NCI-H510A treated with DMSO at 0.1 percent for 48 hours (cell line): ENCODE measurements at places on chromosomes 7 and 10.

DNA sequence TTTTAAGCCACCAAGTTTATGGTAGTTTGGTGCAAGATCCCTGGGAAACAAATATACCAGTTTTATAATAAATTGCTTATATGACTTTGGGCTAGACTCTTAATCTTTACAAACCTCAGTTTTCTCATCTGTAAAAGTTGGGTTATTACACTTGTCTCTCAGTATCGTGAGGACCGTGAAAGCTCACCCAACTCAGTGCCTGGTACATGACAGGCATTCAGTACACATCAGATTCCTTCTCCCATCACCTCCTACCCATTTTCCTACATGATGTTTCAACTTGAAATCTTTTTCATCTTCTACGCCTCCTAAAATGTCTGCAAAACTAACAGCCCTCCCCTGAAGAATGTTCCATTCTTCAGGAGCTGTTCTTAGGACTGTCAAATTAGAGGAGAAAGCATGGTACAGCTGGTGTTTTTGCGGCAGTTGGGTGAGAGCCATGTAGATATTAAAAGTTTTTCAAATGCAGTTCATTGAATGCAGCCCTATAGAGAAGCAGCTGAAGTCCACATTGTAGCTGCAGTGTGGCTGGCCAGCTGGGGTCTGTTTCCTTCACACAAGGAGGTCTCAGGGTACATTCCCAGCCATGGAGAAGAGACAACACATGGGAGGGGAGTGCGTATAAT is 812.8 kb downstream of the LRMDA start:
- no peak for DNase-seq

- DNase-seq = peak; percentile 52
Observed at GRCh38 chr7:104983076-104983577, 30.9 kb upstream of the KMT2E start.

DNA sequence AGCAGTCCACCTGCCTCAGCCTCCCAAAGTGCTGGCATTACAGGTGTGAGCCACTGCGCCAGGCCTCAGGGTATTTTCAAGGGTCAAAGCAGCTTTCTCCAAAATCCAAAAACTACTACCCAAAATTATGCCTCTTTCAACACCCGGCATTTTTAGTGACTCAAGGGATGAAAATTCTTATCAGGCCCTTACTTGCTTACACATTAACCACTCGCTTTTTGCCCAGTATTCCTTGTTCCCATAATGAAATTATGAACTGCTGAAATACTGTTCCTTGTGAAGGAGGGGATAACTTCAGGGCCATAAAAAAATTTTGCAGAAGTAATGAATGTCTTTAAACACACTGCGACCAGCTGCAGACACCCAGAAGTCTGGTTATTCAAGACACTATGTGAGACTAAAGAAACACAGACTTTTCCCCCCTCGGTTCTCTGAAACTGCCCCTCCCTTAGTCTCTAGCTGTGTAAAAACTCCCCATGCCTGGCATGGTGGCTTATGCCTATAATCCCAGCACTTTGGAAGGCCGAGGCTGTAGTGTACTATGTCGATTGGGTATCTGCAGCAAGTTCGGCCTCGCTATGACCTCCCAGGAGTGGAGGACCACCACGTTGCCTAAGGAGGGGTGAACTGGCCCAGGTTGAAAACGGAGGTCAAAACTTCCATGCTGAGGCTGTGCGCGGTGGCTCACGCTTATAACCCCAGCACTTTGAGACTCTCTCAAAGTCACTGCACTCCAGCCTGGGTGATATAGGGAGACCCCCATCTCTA is 12.0 kb downstream of the FXYD4 start:
- no peak for DNase-seq

- DNase-seq = no peak
Observed at GRCh38 chr7:100221231-100221718, 1.5 kb downstream of the PVRIG start.

- DNase-seq = no peak
Observed at GRCh38 chr10:95785942-95786669, 30.1 kb downstream of the ENTPD1 start.

DNA sequence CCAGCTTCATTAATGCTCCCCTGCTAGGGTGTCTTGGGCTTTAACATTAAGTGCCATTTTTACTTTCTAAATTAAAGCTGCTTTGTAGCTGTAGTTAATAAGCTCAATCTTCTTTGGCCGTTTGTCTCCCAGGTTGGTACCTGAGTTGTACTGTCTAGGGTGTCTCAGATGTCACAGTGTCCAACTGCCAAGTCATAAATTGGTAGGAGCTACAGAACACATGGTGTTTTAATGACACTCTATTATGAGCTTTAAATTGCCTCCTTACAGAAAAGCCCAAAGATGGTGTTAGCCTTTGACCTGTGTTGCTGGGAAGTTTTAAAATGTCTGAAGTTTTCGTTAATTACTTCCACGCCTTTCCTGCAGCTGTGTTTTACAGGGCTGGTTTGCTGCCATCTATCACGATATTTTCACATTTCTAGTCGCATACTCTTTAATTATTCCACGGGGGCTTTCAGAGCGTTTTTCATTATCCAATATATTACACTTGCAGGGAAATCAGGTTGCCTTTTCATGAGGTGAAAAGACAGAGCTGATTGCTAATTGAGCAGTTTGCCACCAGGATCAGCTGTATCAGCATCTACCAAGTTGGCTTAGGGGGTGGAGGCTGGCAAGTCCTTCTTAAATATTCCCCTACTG is 247.8 kb upstream of the PLPP4 start:
- no peak for DNase-seq

- DNase-seq = no peak
Observed at GRCh38 chr10:11475831-11476434, 135.5 kb downstream of the USP6NL start.

GRCh38 chr10:6068422-6068821 is 6.3 kb upstream of the IL2RA start:
- no peak for DNase-seq

DNA sequence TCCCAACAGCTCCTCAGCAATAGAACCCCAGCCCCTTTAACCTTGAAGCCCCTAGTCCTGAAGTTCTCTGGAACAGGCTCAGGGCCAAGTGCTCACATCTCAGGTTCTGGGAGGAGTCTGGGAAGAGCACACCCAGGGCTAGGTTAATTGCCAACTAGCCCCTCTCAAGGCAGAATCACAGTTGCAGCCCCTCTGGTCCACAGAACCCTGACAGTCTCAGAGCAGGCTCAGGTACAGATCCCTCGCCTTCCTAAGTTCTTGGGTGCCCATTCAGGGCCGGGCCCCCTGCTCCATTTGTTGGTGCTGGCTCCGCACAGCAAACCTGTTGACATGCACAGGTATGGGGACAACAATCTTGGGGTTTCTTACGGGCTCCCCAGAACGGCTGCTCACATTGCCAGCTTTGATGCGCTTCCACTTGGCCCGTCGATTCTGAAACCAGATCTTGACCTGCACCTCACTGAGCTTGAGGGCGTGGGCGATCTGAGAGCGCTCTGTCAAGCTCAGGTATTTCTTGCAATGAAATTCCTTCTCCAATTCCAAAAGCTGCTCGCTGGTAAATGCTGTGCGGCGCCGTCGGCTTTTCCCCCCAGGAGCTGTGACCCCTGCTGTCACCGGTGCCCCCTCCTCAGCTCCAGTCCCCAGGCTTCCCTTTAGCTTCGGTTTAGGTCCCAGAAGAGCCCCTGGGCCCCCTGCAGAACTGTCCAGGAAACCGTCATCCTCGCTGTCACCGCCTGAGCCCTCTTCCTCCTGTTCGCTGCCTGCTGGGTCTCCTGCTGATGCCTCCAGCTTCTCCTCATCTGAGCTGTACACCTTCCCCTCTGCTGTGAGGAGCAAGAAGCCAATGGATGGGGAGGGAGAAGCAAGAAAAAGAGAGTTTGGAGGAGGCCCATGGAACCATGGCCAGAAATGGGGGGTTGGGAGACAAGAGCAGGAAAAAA is 18.9 kb downstream of the GBX1 start:
- no peak for DNase-seq

- DNase-seq = no peak
Observed at GRCh38 chr10:6095810-6096570, 7.2 kb downstream of the RBM17 start.

DNA sequence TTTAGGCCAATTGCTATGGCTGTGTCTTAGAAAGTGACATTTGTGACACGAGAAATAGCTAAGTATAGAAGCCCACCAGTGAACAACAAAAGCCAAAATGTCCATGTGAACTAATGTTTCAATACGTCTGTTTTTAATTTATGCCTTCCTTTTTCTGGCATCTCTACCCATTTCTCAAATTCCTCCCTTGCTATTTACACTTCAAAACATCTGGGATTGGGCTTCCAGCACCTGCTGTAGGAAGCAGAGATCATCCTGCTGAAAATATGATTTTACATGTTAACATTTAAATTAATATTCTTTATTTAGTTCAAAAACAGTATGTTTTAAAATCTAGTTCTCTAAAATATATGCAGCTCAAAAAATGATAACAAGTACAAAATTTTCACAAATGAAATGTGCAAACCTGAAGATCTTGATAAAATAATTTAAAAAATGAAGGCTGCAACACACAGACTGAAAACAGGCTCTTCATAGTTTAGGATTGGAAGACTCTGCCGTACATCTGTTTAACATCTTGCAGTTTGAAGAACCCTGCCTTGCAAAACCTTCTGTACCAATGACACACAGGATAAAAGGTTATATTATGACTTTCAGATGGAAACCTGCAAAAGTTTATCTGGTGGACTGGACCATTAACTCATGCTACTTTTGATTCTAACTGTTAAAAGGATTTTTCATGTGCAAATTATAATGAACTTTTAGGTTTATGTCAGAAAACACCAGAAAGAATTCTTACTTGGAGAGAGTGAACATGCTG is 408.4 kb downstream of the SUGCT start:
- no peak for DNase-seq

DNA sequence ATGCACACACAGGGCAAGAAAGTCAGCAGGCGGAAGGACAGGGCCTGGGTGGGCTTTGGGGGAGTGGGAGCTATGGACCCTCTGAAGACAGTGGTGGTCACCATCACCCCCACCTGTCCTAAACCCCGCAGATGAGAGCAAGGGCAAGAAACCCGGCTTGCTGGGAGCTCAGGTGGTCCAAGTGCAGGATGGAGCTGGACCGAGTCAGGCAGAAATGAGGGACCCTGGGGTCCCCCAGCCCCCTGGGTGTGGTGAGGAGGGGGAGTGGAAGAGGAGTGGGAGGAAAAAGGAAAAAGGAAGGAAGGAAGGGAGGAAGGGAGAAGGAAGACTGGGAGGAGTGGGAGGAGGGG is 54.8 kb downstream of the MICALL2 start:
- DNase-seq = no peak

DNA sequence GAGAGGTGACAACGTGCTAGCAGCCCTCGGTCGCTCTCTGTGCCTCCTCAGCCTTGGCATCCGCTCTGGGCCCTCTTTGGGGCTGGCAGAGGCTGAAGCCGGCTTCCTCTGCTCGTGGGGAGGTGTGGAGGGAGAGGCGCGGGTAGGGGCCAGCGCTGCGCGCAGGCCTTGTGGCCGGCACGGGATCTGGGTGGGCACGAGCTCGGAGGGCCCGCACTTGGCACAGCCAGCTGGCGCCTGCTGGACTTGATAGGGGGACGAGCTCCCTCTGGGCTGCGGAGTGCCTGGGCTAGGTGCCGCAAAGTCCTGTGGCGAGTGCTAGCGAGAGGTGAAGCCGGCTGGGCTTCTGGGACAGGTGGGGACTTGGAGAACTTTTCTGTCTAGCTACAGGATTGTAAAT is 170.7 kb downstream of the EXOC4 start:
- DNase-seq = no peak

- DNase-seq = no peak
Observed at GRCh38 chr10:119346095-119346832, 138.9 kb downstream of the GRK5 start.

DNA sequence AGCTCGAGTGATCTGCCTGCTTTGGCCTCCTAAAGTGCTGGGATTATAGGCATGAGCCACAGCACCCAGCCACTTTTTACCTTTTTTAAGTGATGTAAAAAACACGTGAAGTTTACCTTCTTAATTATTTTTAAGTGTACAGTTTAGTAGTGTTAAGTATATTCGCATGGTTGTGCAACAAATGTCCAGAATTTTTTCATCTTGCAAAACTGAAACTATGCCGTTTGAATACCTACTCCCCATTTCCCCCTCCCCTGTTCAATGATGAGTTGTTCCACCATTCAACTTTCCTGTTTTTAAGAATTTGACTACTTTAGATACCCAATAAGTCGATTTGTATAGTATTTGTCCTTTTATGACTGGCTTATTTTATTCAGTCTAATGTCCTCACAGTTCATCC is 10.9 kb downstream of the NRBF2 start:
- no peak for DNase-seq

DNA sequence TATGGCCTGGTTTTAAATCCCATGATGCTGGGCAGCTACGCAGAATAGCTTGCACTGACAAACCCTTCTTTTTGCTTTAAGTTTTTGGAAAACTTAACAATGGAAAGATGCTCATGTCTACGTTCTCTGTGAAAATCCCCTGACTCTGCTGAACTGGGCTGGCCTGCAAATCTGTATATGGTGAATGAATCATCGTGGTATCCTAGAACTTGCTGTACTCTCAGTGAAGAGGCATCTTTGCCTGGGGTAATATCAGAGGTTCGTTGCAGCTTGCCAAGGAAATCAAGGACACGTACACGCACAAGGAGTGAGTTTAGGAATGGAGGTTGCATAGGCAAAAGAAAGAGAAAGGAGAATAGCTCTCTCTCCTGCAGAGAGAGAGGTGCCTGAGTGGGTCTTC is 382.0 kb upstream of the ADARB2 start:
- DNase-seq = no peak

DNA sequence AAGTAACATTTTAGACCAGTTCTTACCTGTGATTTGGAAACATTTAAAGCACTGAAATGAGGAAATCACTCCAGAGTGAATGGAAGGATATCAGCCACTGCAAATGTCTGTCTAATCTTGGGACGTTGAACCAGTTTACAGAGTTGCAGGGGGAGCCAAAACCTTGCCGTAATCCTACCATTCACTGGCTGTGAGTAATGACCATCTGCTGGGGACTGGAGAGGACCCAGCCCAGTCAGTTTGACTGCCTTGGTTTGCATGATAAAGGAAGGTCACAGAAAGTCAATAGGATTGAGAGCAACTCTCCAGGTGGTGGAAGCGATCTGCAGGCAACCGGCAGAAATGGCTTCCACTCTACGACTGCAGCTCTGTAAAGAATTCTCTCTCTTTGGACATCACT is 167.2 kb downstream of the AKR1D1 start:
- peak; percentile 81 for DNase-seq

GRCh38 chr10:34049469-34049868 is 715.0 kb upstream of the NRP1 start:
- no peak for DNase-seq

DNA sequence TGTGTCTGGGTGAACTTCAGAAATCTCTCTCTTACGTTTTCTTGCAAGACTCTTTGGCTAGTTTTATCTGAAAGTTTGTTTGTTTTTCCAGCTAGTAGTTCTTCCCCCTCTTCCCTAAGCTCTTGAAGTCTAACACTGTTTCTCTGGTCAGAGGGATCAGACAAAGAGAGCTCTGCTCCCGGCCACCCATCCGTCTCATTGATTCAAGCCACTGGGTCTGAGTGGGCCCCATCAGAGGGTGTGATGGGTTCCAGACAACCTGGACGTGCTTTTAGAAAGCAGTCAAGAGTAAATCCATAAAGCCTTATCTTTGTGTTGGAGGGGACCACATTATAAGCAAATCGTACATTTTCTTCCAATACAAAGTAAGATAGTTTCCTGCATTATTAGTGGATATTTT is 242.6 kb upstream of the C7orf33 start:
- DNase-seq = no peak

- DNase-seq = no peak
Observed at GRCh38 chr10:945778-946177, 14.3 kb upstream of the LARP4B start.
